Hematopoietic multipotent progenitor cell treated with erythropoietin and hydrocortisone succinate and interleukin-3 and kit ligand, for 4 days (in vitro differentiated cells): ENCODE measurements at places on chromosomes 2 and 18.

DNA sequence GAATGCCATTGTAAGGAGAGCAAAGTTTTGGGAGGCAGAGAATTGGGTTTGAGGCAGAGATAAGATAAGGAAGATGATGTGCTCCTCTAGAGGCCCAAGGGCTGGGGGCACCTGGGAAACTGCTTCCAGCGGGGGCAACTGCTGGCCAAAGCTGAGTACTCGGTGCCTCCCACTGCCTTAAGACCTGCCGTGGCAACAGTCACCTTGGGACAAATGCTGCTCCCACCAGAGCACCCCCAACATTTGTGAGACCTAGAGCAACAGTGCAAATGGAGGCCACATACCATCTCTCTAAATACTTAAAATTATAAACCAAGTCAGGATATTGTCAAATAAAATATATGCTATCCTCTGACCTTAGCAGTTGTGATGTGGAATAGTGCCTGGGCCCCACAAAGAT lies 127.1 kb downstream of the CAPN13 start:
- no peak for DNase-seq

DNA sequence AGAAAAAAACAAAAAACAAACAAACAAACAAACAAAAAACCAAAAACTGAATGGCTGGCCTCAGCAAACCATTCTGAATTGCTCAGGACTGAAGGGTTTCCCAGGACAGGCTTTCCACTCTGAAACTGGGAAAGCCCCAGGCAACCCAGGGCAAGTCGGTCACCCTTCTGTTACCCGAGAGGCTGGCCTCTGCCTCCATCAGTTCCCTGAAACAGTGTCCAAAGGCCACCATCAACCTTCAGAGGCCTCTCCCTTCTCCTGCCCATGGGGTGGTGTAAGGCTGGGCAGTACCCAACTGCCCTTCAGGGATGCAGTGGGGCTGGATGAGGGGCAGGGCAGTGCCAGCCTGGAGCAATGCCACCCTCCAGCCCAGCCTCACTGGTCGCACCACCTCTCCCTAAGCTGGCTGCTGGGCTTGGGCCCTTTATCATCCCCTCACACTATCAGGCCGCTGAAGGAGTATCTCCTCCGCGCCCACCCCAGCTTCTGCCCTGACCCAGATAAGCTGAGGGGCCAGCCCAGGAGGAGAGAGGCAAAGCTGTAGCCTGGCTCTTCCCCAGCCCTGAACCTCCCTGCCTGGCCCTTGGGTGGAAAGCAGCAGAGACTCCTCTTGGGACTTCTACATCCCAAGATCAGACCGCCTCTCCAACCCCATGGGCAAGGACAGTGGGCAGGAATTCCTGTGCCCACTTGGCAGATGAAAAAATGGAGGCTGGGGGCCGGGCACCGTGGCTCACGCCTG lies 35.9 kb downstream of the ZFP36L2 start:
- DNase-seq = peak; percentile 97

DNA sequence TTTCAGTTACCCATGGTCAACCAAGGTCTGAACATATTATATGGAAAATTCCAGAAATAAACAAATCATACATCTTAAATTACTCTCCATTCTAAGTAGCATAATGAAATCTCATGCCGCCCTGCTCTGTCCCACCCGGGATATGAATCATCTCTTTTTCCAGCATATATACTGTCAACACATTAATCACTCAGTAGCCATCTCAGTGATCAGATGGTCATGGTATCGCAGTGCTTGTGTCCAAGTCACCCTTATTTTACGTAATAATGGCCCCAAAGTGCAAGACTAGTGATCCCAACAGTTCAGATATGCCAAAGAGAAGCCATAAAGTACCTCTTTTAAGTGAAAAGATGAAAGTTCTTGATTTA lies 43.8 kb downstream of the OSBPL6 start:
- no peak for DNase-seq

- DNase-seq = no peak
Observed at GRCh38 chr2:130966775-130967490, 126.3 kb downstream of the FAM168B start.

GRCh38 chr2:76985387-76986136 lies 536.6 kb downstream of the LRRTM4 start:
- DNase-seq = no peak

DNA sequence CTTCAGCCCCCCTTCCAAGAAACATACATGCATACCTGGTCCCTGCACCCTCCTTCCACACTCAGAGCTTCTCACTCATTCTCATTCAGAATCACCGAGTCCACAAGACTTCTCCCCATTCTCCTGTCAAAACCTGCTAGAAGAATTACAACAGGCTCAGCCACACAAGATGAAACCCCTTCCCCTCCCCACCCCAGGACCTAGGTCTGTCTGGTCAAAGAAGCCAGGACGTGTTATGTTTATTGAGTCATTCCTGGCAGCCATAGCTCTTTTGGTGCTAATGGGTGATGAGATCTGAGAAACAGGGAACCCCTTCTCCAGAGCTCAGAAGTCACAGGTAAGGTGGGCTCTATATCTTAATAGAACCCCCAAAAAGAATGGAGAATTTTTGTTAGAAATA lies 1.4 kb upstream of the ADD2 start:
- no peak for DNase-seq

- no peak for DNase-seq
Observed at GRCh38 chr18:11339188-11339775, 189.9 kb upstream of the PIEZO2 start.

DNA sequence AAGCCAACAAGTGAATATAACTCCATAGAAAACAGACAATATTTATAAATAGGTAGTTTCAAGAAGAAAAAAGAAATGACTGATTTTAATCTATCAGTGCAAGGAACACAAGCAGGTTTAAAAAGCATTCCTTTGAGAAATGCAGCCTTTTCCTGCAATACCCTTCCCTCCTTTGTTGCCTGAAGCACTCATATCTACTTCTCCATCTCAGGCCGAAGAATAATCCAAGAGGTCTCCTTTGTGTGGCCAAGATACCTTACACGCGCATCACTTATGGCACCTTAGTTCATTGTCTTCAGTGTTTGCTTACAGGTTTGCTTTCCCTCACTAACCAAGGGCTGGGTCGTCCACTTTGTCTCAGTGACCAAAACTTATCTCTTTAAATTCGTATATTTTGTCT lies 93.0 kb downstream of the MAIP1 start:
- no peak for DNase-seq

DNA sequence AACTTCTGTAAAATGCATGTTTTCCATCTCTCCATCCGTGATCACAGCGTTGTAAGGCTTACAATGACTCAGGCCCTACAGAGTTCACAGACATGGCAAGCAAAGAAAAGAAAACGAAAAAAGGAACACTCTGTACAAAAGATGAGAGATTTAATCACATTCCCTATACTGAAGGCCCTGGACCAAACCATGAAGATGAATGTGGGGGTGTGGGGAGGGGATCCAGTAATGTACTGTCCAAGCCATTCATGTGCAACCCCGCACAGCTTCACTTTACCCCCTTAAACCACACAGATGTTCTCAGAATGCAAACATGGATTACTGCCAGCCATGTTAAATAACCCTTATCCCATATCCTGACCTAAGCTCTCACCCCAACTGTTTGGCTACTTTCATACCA lies 391.1 kb downstream of the NCKAP5 start:
- no peak for DNase-seq

GRCh38 chr2:73939419-73939818 lies 12.7 kb downstream of the DGUOK start:
- DNase-seq = peak; percentile 59

GRCh38 chr2:196939371-196939770 lies 12.9 kb upstream of the PGAP1 start:
- DNase-seq = no peak

- DNase-seq = no peak
Observed at GRCh38 chr2:29440921-29441623, 325.9 kb downstream of the CLIP4 start.

GRCh38 chr2:9199716-9200632 lies 6.6 kb upstream of the ASAP2 start:
- DNase-seq = no peak

DNA sequence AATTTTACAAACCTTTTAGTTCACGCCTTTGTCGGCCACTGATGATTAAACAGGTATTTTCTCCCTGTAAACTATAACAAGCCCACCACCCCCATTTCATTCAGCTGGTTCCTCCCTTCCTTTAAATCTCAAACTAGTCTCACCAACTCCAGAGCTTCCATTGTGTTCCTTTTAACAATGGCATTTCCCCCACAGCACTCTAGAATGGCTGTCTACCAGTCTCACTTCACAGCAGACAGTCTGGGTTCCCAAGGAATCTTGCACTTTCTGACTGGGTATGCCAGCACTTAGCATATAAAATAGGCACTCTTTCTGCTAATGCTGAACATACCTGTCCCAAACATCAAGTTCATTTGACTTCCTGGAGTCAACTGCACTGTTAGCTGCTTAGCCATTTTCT lies 75.3 kb downstream of the CCDC93 start:
- DNase-seq = no peak

GRCh38 chr18:55483266-55483871 lies 104.6 kb downstream of the TCF4 start:
- no peak for DNase-seq

GRCh38 chr18:62928326-62928725 lies 213.0 kb downstream of the PHLPP1 start:
- no peak for DNase-seq

GRCh38 chr18:58861353-58861752 lies 3.3 kb upstream of the ZNF532 start:
- DNase-seq = no peak

- DNase-seq = peak; percentile 71
Observed at GRCh38 chr2:219171231-219171651, 1.4 kb upstream of the SLC23A3 start.

GRCh38 chr18:11251229-11251890 lies 102.0 kb upstream of the PIEZO2 start:
- DNase-seq = no peak

DNA sequence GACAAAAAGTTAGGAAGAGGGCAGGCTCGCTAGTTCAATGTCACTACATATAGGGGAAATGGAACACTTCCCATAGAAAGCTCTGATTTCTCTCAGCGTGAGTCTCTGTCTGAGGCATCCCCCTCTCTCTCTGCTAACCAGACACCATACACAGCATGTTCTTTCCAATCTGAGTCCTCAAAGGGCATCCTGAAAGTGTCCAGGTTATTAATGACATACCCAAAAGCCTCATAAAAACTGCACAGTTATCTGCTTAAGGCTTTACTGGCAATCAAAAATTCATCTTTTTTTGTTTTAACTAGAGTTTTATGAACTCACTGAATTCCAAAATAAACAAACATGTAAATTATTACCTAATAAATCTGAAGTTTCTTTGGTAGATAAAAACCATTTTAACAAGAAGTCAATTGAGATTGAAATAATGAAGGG lies 137.4 kb downstream of the AFF3 start:
- DNase-seq = no peak

- DNase-seq = peak; percentile 10
Observed at GRCh38 chr2:166170356-166170755, 42.5 kb upstream of the SCN1A start.

GRCh38 chr18:32460171-32460731 lies 10.4 kb downstream of the GAREM1 start:
- no peak for DNase-seq

DNA sequence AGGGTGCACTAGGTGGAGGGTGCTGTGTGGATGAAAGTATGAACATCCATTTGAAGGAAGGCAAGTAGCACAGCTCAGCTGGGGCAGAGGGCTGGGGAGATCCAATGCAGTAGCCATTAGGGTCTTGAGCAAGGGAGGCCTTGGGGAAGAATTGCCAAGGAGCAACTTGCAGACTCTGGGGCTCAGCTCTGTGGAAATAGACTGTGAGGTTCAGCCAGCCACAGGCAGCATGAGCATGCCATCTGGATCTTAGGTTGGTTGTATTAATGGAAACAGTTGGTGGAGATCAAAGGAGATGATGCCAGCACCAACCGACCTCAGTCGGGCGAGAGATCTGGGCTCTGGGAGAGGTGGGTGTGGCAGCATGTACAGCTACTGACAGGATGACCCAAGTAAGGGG lies 5.6 kb downstream of the ZAP70 start:
- peak; percentile 39 for DNase-seq

DNA sequence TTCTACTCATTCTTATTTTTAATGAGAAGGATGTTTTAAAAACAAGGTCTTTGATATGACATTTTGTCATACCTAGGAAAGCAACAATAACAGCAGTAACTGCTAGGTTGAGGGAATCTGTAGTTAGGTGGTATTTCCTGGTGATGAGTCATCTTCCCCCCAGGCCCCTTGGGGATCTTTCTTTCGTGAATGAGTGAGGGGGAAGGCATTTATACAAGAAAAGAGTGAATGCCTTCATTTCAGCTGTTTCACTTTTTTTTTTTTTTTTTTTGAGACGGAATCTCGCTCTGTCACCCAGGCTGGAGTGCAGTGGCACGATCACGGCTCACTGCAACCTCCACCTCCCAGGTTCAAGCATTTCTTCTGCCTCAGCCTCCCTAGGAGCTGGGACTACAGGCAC lies 108.6 kb downstream of the MAP4K4 start:
- no peak for DNase-seq

GRCh38 chr2:120769076-120769786 lies 33.6 kb downstream of the GLI2 start:
- DNase-seq = no peak
